ENCODE measurements at places on chromosomes 3 and 15.

DNA sequence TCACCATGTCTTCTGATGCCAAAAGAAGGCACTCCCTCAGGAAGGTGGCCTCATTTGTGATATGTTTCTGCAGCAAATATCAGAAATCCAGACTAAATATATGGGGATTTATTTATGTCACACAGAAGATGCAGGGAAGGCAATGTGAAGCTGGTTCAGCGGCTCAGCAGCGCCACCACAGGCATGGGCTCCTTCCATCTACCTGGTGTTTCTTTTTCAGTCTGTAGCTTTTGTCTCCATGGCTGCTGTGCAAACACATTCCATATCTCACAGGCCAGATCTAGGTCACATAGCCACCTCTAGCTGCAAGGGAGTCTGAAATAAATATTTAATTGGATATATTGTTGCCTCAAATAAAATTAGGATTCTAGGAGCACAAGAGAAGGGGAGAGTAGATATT, 502.1 kb upstream of the IL12A start:
- no peak for DNase-seq

GRCh38 chr15:71093054-71094024, 21.9 kb upstream of the THSD4 start:
- DNase-seq, result no peak

DNA sequence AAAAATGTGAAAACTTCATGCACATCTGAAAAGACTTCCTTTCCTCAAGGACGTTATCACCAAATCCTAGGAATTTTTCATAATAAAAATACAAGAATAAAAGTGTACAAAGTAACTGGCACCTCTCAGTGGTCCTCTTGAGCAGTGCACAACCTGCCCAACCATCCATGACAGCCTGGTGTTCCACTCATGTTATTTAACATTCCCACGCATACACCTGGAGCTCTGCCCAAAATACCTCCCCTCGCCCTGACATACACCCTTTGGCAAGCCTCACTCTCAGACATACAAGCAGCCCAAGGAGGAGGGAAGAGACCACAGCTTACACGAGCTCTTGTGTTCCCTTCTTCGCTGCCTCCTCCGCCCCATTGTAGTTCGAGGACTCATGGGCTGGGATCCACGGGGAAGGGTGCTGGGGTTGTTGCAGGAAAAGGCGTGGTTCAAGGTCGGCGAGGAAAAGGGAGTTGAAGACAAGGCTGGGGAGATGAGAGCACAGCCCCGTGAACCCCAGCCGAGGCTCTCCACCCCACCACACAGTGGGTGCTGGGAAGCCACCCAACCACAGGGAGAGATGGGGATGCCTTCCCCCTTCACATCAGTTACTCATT, 23.3 kb downstream of the GRIP2 start:
- DNase-seq, result no peak

DNA sequence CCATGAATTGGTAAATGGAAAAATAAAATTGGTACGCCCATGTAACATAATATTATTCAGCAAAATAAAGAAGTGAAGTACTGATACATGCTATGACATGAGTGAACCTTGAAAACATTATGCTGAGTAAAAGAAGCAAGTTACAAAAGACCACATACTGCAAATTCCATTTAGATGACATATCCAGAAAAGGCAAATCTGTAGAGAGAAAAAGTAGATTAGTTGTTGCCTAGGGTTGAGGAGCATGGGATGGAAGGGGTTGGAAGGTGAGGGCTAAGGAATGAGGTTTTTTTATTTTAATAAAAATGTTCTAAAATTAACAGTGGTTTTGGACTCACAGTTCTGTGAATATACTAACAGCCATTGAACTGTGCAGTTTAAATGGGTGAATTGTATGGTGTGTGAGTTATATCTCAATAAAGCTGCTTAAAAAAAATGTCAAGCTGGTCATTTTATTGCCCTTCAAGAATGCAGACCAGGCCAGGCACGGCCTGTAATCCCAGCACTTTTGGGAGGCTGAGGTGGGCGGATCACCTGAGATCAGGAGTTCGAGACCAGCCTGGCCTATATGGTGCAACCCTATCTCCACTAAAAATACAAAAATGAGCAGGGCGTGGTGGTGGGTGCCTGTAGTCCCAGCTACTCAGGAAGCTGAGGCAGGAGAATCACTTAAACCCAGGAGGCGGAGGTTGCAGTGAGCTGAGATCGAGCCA, 8.1 kb upstream of the DLG1 start:
- DNase-seq, result no peak

DNA sequence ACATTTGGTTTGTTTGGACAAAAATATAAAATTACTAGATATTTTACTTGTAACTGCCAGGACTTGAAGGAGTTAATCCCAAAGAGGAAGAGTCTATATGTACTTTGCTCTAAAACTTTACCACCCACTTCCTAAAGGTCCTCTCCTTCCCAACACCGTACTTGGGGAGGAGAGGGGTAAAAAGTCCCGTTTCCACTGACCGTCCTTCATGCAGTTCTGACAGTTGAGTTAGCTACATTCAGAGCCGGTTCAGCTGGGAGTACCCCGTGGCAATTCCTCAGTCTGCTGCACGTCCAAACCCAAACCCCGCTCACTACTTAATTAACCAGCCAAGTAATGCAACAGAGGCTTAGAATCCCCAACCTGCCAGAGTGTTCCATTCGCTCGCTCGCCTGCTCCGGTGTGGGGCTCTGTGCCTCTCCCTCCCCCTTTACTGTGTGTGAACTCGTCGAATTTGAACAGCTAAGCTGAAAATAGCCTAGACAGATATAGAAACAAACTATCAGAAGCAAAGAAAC, 519.7 kb downstream of the FOXP1 start:
- DNase-seq, result peak; percentile 76

DNA sequence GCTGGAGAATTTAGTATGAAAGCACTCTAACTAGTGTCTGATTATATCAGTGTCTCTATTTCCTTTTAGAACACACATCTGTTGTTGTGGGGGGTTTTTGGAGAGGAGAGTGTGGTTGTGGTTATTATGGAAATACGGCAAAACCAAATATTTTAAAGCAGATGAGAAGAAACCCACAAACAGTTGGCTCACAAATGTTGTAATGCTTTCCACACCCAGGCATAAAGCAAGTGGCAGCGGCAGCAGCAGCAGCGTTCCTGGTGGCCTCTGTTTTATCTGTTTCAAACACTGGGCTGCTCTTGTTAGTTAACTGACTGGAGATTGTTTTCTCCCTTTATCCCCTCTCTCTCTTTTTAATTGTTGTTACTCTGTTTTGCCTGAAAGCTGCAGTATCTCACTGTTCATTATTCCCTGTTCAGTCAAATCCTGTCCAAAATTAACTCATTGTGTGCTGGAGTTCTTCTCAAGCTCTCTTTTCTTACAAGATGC, 1045.5 kb upstream of the NR2F2 start:
- DNase-seq, result peak; percentile 37

DNA sequence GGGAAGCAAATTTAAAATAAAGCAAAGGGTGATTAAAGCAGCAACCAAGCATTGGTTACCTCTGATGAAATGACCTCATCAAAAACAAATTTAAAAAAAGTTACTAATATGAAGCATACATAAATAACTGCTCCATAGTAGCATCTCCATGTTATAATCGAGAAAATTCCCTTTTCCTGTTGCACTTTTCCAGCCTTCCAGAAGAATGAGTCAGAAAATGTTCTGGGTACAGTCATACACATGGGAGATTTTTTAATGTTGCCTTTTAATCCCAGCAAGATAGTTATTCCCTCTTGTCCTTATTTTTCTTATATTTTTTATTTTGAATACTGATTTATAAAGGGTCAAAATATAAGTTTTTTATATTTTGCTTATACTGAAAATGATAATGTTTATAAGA, 2.6 kb upstream of the TMCO5A start:
- no peak for DNase-seq

GRCh38 chr3:166191411-166191810, 354.2 kb upstream of the BCHE start:
- DNase-seq, result no peak

Measured in activated CD8-positive, alpha-beta T cell treated with anti-CD3 and anti-CD28 coated beads for 36 hours (primary cell).